HFFc6 (cell line): ENCODE measurements at places on chromosomes 3 and 15. TPM values are rescaled to one million over a fixed set of nuclear protein-coding genes. Genes with fewer than 3 reads are reported as not detected.
A peak's percentile ranks its signal among the peaks of the same experiment; 100 is the strongest.

- DNase-seq = no peak
Observed at GRCh38 chr15:74646480-74646879, 30.8 kb downstream of the CLK3 start.

DNA sequence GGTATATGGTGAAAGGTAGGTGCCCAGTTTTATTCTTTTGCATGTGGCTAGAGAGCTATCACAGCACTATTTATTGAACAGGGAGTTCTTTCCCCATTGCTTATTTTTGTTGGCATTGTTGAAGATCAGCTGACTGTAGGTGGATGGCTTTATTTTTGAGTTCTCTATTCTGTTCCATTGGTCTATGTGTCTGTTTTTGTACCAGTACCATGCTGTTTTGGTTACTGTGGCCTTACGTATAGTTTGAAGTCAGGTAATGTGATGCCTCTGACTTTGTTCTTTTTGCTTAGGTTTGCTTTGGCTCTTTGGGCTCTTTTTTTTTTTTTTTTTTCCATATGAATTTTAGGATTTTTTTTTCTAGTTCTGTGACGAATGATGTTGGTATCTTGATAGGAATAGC, 139.2 kb upstream of the CTNNB1 start:
- DNase-seq = no peak

The SYNPR gene
- total RNA-seq = not detected in 3 replicates

- DNase-seq = peak; percentile 90
Observed at GRCh38 chr3:128619146-128619890, 31.3 kb downstream of the RPN1 start.

GRCh38 chr15:69757186-69757585, 304.6 kb downstream of the RPLP1 start:
- DNase-seq = no peak

DNA sequence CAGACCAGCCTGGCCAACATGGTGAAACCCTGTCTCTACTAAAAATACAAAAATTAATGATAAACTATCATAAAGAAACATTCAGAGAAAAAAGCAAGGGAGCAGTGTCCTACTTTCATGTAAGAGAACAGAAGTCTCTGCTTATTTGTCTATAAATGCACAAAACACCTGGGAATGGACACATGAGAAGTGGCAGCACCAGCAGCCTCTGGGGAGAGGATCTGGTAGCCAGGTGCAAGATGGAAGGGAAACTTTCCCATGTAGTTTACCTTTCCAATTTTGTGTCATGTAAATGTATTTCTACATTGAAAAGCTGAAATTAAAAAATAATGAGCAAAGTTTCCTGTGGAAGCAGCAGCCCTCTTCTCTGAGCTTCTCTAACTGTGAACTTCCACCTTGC, 18.8 kb downstream of the SCAP start:
- no peak for DNase-seq

DNA sequence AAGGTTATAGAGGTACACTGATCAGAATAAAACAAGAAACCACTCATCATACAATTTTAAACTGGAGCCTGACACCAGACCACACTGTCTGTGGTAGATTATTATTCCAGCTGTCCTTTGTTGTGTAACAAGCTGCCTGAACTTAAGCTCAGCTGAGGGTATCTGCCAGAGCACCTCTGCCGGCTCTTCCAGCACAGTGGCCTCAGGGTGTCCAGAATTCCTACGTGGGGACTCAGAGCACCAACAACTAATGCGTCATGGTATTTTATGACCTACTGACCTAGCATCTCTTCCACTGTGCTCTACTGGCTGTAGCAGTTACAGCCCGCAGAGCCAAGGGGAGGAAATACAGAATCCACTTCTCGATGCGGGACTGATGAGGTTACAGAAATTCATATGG, 15.6 kb upstream of the RAF1 start:
- DNase-seq = peak; percentile 97

GRCh38 chr15:101316529-101316928, 21.5 kb upstream of the SNRPA1 start:
- DNase-seq = no peak

The IQCH gene
- total RNA-seq = 1.4 to 2.3 TPM (median 2.2 TPM) in 3 replicates

DNA sequence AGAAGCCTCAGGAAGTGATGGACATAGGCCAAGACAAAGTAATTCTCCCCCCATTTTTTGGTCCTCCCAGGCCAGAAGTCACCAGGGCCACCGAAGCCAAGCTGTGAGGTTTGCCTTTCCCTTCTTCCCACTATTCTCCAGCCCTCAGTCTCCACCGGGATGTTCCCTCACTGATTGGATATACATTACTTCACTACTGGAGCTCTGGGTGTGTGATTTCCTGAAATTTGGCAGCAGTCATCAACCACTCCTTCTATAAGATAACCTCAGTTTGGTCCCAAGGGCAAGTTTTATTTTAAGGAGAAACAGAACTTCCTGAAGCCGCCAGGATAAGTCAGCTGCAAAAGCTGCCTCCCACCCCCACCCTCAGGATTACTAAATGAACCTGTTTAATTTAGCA, 11.3 kb downstream of the SLCO2A1 start:
- no peak for DNase-seq

The CACNA2D2 gene
- 0.09 TPM in 1 of 3 replicates, not detected in the others for total RNA-seq

DNA sequence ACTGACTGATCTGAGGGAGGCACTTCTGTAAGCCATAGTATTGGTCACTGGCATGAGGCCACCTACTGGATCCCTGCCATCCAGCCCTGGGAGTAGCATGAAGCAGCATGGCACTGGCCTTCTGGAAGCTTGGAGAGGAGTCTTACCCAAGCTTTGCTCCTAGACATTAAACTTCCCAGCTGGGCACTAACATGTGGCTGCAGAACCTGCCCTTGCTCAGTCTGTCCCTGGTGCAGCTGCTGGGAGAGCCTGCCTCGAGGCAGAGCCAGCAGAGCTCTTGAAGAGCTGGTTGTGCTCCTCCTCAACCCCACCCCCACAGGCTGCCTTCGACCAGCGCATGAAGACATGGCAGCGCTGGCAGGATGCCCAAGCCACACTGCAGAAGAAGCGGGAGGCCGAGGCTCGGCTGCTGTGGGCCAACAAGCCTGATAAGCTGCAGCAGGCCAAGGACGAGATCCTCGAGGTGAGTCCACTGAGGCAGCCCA, 17.1 kb upstream of the SNX22 start:
- DNase-seq = no peak

The CMTM8 gene
- total RNA-seq = not detected in 3 replicates

GRCh38 chr15:96582473-96582872, 252.0 kb downstream of the NR2F2 start:
- DNase-seq = no peak

GRCh38 chr3:152205097-152205593, 63.6 kb upstream of the MBNL1 start:
- DNase-seq = no peak

DNA sequence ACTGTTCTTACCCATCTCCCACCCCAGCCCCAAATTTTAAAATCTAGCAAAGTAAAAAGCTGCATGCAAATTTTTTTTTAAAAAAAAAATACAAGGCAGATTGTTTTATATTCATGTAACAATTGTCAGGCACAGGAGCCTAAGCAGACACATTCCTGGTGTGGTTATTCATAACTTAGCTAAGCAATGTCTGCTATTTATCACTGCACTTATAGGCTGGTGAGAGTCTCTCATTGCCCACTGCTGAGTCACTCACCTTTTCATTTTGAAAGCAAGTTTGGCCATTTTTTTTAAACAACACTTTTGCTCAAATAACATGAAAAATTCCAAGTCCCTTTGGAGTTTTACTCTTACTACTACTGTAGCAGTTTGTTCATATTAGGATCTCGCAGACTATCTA, 413.9 kb downstream of the RBMS3 start:
- peak; percentile 93 for DNase-seq

DNA sequence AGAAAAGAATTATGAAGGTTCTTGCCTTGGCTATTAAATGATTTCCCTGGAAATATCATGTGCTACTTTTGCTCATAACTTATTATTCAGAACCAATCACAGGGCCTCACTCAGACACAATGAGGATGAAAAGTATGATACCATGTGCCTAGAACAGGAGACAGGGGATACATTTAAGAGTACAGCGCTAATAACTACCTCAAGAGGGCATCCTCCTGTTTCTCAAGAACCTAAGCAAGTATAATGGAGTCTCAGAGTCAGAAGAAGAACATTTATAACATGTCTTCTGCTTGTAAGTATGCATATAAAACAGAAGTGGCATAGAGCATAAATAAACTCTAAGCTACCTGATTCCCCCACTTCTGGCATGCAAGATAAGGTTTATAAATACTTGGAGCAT, 125.4 kb upstream of the MME start:
- peak; percentile 49 for DNase-seq

GRCh38 chr3:140187028-140187427, 252.0 kb downstream of the CLSTN2 start:
- DNase-seq = no peak
